Suprapubic skin (tissue), 4 donors: ENCODE measurements at places on chromosomes 16 and 17.
A peak's percentile ranks its signal among the peaks of the same experiment; 100 is the strongest.

- H3K4me1 ChIP-seq = no peaks in the 10 kb centered on the region
- H3K36me3 ChIP-seq = no peaks in the 10 kb centered on the region
- H3K27me3 ChIP-seq = peaks cover 42% of the 10 kb centered on the region
- no peak overlapping the region for H3K4me3 ChIP-seq
Measured at GRCh38 chr16:86427433-86427851, 82.9 kb upstream of the FOXF1 start.

DNA sequence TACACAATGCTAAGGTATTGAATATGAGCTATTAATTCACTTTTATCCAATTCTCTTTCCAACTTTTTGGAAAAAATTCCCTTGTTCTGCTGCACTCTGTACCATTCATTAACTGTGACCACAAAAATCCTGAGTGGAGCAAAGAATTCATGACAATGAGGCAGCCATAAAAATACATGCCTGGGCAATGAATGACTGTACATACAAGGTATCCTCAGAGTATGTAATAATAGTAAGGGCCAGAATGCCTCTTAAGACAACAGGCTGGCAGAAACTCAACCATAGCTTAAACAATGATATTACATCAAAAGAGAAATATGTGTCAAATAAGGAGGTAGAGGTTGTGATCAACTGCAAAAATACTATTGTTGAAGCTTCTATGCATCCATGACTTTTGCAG is 74.7 kb upstream of the CA10 start:
- H3K4me3 ChIP-seq = no peak overlapping the region
- H3K36me3 ChIP-seq = no peaks in the 10 kb centered on the region
- no peak for DNase-seq
- no peaks in the 10 kb centered on the region for H3K4me1 ChIP-seq

- H3K36me3 ChIP-seq = no peaks in the 10 kb centered on the region
- no peak overlapping the region for H3K4me3 ChIP-seq
- no peak for DNase-seq
- H3K4me1 ChIP-seq = peaks cover 8% of the 10 kb centered on the region
Measured at GRCh38 chr16:69520800-69521602, 44.8 kb upstream of the NFAT5 start.

- no peaks in the 10 kb centered on the region for H3K27me3 ChIP-seq
- no peaks in the 10 kb centered on the region for H3K36me3 ChIP-seq
- no peak overlapping the region for H3K4me3 ChIP-seq
- H3K4me1 ChIP-seq = peaks cover 5% of the 10 kb centered on the region
Measured at GRCh38 chr17:146546-146945, 9.2 kb downstream of the SCGB1C2 start.

DNA sequence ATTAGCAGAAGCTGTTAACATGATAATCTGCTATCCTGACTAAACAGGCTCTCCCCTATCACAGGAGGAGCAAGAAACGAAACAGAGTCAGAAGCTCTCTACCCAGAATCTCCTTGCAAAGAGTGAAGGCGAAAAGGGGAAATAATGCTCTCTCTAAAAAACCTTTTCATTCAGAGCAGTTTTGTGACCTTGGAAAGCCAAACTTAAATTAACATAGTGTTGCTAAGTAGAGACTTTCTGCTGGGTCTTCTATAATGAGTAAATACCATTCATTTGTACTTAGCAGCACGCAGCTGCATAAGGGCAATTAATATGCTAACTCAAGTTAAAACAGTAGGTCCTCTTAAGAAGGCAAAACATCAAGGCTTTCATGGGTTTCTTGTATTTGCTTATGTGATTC is 101.7 kb upstream of the GPR139 start:
- H3K4me3 ChIP-seq = no peak overlapping the region
- H3K4me1 ChIP-seq = no peaks in the 10 kb centered on the region
- no peak overlapping the region for H3K27ac ChIP-seq
- no peak for DNase-seq

GRCh38 chr17:27402943-27403342 is 53.3 kb upstream of the KSR1 start:
- no peak overlapping the region for H3K27ac ChIP-seq
- no peaks in the 10 kb centered on the region for H3K36me3 ChIP-seq
- H3K27me3 ChIP-seq = no peaks in the 10 kb centered on the region
- peaks cover 7% of the 10 kb centered on the region for H3K4me1 ChIP-seq

- H3K27me3 ChIP-seq = no peaks in the 10 kb centered on the region
- peaks cover 20% of the 10 kb centered on the region for H3K36me3 ChIP-seq
- H3K4me1 ChIP-seq = peaks cover 20% of the 10 kb centered on the region
- DNase-seq = no peak
- peak overlapping the region; percentile 65 for H3K4me3 ChIP-seq
Measured at GRCh38 chr17:32341141-32341856, 674 bp downstream of the C17orf75 start.
